HFF-Myc (cell line): ENCODE measurements at places on chromosomes 6 and 20.

- no peak for DNase-seq
Observed at GRCh38 chr6:155364844-155365437, 50.7 kb upstream of the TFB1M start.

- no peak for DNase-seq
Observed at GRCh38 chr6:34350137-34350933, 42.1 kb downstream of the NUDT3 start.

- DNase-seq = no peak
Observed at GRCh38 chr20:34403063-34403827, 40.2 kb downstream of the ITCH start.

- DNase-seq = no peak
Observed at GRCh38 chr6:11058406-11058805, 14.3 kb upstream of the ELOVL2 start.

- no peak for DNase-seq
Observed at GRCh38 chr20:62707921-62708521, 615 bp upstream of the NTSR1 start.

- peak; percentile 30 for DNase-seq
Observed at GRCh38 chr6:5471044-5471443, 209.7 kb downstream of the FARS2 start.

DNA sequence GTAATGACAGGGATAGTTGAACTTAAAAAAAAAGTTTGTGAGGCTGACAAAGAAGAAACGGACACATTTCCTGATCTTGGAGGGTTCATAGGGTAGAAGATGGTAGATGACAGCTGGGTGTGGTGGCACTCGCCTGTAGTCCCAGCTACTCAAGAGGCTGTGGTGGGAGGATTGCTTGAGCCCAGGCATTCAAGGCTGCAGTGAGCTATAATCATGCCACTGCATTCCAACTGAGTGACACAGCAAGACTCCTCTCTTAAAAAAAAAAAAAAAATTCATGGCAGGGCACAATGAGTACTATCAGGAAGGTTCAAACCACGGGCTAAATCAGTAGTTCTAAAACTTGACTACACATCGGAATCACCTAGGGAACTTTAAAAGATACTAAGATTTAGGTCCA is 2.0 kb upstream of the MICA start:
- DNase-seq = no peak

GRCh38 chr6:14932485-14933182 is 313.2 kb upstream of the JARID2 start:
- no peak for DNase-seq

DNA sequence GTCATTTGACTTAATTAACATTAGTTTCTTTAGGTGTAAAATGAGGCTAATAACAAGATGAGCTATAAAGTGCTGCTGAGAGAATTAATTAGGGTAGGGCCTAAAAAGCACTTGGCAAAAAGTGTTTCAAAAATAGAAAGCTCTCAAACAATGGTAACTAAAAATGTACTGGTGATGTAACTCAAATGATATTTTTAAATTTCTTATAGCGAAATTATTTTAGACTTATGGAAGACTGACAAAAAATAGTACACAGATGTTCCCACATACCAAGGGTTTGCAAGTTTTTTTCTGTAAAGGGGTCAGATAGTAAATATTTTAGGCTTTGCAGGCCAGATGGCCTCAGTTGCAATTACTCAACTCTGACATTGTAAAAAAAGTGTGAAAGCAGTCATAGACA is 190.7 kb upstream of the UFL1 start:
- no peak for DNase-seq

- DNase-seq = no peak
Observed at GRCh38 chr6:3620937-3621336, 130.6 kb downstream of the PXDC1 start.

GRCh38 chr20:30489614-30490003 is 767.9 kb upstream of the DEFB115 start:
- DNase-seq = no peak
